ENCODE measurements at places on chromosomes 3 and 15.

DNA sequence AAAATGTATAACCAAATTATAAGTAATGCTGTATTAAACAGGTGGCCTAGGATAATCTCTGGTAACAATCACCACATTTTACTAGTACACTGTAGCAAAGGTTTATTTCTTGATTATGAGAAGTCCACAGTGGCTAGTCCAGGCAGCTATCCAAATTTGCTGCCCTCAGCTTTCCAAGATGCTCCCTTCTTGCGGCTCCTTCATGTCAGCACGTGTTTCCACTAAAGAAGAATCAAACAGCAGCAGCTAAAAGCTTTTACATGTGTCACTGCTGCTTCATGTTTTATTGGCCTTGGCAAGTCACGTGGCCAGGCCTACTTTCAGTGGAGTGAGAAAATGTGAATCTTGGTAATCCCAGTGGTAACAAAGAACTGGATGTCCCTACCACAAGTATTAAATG lies 5.6 kb upstream of the RBMS3 start:
- no peak for DNase-seq
- H3K36me3 ChIP-seq = no peaks in the 10 kb centered on the region
- no peaks in the 10 kb centered on the region for H3K4me1 ChIP-seq
- no peak overlapping the region for H3K4me3 ChIP-seq
- H3K27me3 ChIP-seq = no peaks in the 10 kb centered on the region

GRCh38 chr3:14201940-14202684 lies 23.5 kb downstream of the LSM3 start:
- H3K4me1 ChIP-seq = no peaks in the 10 kb centered on the region
- no peaks in the 10 kb centered on the region for H3K36me3 ChIP-seq
- no peak overlapping the region for H3K4me3 ChIP-seq

- H3K4me3 ChIP-seq = no peak overlapping the region
- no peaks in the 10 kb centered on the region for H3K36me3 ChIP-seq
- H3K4me1 ChIP-seq = no peaks in the 10 kb centered on the region
- peak; percentile 43 for DNase-seq
These were observed 21.9 kb downstream of the ABTB1 start for GRCh38 chr3:127694467-127695215.

GRCh38 chr15:30036036-30036703 lies 46.6 kb upstream of the GOLGA8J start:
- H3K27me3 ChIP-seq = no peaks in the 10 kb centered on the region
- H3K4me3 ChIP-seq = no peak overlapping the region
- no peaks in the 10 kb centered on the region for H3K36me3 ChIP-seq

All from MM.1S (cell line).